IMR-90 (cell line): ENCODE measurements at places on chromosomes 3 and 15. TPM values are rescaled to one million over a fixed set of nuclear protein-coding genes. Genes with fewer than 3 reads are reported as not detected.

- no peaks in the 10 kb centered on the region for H3K27me3 ChIP-seq
- H3K36me3 ChIP-seq, result no peaks in the 10 kb centered on the region
- no peaks in the 10 kb centered on the region for H3K4me1 ChIP-seq
- no peak overlapping the region for H3K27ac ChIP-seq
- no peak for DNase-seq
Measured at GRCh38 chr3:85304360-85304964, 345.7 kb downstream of the CADM2 start.

DNA sequence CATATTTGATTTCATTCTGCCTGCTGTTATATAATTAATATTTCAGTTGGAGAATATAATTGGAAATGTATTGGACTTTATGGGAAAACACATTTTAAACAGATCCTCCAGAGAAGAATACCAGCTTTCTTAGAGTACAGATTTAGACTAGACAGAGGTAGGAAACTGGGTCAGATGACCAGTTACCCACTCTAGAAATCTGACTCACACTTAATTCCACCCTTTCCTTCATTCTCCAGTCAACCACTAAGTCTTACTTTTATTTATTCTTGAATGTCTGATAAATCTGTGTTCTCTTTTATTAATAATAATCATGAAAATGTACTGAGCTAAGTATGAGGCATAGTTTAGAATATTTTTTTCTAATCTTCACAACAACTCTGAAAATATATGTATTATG lies 110.7 kb downstream of the LRRC49 start:
- peak; percentile 62 for DNase-seq
- H3K4me3 ChIP-seq, result no peak overlapping the region
- no peaks in the 10 kb centered on the region for H3K36me3 ChIP-seq
- H3K27me3 ChIP-seq, result no peaks in the 10 kb centered on the region
- no peak overlapping the region for H3K27ac ChIP-seq

DNA sequence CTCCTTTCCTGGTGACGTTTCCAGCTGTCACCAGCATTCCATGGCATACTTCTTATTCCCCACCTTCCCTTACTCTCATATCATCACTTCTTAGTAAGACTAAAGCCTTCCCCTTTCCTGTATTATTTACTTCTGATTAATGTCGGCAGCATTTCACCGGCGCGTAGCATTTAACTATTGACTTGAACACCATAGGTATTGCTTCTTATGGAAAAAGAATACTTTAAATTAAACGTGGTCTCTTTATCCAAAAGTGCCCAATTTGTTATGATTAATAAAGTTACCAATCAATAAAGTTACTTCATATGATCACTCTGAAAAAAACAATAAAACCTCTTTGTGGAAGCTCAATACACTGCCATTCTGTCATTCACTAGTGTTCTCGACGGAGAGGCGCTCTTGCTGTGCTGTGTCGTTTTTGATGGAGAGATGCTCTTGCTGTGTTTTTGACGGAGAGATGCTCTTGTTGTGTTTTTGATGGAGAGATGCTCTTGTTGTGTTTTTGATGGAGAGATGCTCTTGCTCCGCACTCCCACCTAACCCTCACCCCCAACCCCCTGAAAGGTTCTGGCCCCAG lies 165.0 kb downstream of the XXYLT1 start:
- no peaks in the 10 kb centered on the region for H3K27me3 ChIP-seq
- H3K27ac ChIP-seq, result peak overlapping the region; percentile 29; the same call in 1 of the 2 replicates
- no peaks in the 10 kb centered on the region for H3K36me3 ChIP-seq

- no peak overlapping the region for H3K27ac ChIP-seq
- H3K27me3 ChIP-seq, result no peaks in the 10 kb centered on the region
- DNase-seq, result no peak
- no peaks in the 10 kb centered on the region for H3K36me3 ChIP-seq
Measured at GRCh38 chr15:19988094-19988660, 553.4 kb downstream of the GOLGA6L6 start.

DAPK2 gene
- 0.28 and 0.36 TPM in 2 replicates for total RNA-seq
